AG04450 (cell line): ENCODE measurements at places on chromosomes 6 and 20. TPM values are rescaled to one million over a fixed set of nuclear protein-coding genes. Genes with fewer than 3 reads are reported as not detected.

GRCh38 chr20:45344168-45344860 lies 3.9 kb downstream of the SDC4 start:
- DNase-seq: peak; percentile 71

GRCh38 chr20:46680684-46681031 lies 8.6 kb downstream of the TP53RK start:
- no peak for DNase-seq

DNA sequence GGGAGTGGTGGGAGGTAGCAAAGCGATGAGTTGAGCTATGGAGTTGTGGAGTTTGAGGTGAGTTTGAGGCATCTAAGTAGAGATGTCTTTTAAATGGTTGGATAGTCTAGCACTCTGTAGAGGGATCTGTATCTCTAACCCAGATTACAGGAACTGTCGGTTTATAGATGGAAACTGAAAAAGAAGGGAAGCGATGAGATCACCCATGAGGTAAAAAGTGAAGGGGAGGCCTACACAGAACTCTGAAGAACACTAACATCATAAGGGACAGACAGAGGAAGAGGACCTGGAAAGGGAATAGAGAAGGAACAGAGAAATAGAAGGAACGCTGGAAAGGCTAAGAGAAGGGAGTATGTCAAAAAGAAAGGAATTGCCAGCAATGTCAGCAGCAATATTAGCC lies 2.5 kb downstream of the HINT3 start:
- DNase-seq: no peak

GRCh38 chr6:44011350-44011920 lies 115.8 kb downstream of the MRPL14 start:
- no peak for DNase-seq

CST5 gene
- not detected in 2 replicates for polyA plus RNA-seq

DNA sequence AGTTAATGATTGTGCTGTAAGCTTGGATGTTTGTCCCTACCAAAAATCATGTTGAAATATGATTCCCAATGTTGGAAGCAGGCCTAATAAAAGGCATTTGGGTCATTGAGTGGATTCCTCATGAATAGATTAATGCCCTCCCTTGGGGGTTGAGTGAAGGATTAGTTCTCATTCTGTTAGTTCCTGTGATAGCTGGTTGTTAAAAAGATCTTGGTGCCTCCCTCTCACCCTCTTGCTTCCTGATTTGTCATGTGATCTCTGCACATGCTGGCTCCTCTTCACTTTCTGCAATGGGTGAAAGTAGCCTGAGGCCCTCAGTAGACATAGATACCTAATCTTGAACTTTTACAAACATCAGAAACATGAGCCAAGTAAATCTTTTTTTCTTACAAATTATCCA lies 115.6 kb upstream of the HCRTR2 start:
- no peak for DNase-seq

- DNase-seq: no peak
Measured at GRCh38 chr20:9038791-9039535, 29.9 kb upstream of the PLCB4 start.

DNA sequence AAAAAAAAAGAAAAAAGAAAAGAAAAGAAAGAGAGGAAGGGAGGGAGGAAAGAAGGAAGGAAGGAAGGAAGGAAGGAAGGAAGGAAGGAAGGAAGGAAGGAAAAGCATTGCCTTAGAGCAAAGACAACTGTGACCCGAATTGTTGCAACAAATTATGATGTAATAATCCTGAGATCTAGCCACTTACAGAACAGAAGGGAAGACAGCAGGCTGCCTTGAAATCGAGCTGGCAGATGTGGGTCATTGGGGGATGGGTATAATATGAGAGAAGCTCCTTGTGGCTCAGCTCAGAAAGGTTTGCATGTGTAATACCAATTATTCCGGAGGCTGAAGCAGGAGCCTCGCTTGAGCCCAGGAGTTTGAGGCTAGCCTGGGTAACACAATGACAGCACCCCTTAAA lies 208.1 kb upstream of the PROKR2 start:
- no peak for DNase-seq

DNA sequence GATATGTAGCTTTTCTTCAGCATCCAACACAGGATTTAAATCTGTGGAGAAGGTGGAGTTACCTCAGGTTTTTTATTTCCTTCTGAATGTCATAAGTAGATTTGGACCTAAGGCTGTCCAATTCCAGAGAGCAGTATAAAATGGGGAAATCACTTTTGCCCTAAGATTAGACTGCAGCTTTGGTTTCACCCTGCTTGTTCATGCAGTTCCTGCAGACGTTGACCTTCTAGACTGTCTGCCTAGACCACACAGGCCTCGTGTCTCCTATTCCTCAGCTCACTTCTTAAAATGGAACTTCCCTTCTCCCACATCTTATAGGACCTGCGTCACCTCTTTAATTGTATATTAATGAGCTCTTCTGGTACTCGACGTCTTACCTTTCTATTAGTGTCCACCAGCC lies 26.0 kb upstream of the C6orf62 start:
- DNase-seq: no peak

DNA sequence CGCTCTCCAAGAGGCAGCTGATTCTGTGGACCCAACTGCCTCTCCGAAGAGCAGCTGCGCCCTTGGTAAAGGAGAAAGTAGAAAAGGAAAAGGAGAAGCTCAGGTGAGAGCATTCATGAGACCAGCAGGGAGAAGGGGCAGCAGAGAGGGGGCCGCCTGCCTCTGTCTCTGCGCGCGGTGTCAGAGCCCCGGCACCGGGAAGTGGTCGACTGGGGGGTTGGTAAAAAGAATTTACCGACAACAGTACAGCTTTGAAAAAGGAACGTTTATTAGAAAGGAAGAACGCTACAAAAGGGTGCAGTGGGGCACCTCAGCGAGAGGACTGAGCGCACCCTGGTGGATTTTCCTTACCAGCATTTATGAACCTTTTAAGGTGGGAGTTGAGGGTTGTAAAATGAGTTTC lies 61.9 kb downstream of the GPR6 start:
- DNase-seq: no peak

DNA sequence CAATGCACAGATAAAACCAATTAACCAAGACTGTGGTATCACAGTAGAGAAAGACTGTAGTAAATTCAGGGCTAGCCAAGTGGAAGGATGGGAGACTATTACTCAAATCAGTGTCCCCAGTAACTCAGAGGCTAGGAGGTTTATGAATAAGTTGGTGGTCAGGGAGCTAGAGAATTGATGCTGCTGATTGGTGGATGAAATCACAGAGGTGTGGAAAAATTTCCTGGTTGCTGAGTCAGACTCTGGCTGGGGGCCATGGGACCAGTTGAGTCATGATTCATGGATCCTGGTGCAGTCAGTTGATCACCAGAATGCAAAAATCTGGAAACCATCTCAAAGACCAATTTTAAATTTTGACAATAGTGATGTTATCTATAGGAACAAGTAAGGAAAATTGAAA lies 555.9 kb downstream of the C6orf118 start:
- no peak for DNase-seq

GRCh38 chr6:130752267-130752666 lies 74.9 kb upstream of the SMLR1 start:
- no peak for DNase-seq

DNA sequence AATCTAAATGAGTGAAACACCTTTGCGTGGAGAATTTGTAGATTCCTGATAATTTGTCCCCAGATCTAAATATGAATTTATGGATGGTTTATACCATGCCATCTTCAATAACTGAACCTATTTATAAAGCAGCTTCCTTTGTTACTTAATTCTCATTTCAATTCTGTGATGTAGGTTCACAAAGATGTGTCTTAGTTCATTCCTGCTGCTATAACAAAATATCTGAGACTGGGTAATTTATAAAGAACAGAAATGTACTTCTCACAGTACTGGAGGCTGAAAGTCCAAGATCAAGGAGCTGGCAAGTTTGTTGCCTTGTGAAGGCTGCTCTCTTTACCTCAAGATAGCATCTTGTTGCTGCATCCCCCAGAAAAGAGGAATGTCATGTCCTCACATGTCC lies 2.1 kb upstream of the TFB1M start:
- no peak for DNase-seq

GRCh38 chr6:155273431-155273830 lies 9.6 kb downstream of the CLDN20 start:
- DNase-seq: peak; percentile 72

DNA sequence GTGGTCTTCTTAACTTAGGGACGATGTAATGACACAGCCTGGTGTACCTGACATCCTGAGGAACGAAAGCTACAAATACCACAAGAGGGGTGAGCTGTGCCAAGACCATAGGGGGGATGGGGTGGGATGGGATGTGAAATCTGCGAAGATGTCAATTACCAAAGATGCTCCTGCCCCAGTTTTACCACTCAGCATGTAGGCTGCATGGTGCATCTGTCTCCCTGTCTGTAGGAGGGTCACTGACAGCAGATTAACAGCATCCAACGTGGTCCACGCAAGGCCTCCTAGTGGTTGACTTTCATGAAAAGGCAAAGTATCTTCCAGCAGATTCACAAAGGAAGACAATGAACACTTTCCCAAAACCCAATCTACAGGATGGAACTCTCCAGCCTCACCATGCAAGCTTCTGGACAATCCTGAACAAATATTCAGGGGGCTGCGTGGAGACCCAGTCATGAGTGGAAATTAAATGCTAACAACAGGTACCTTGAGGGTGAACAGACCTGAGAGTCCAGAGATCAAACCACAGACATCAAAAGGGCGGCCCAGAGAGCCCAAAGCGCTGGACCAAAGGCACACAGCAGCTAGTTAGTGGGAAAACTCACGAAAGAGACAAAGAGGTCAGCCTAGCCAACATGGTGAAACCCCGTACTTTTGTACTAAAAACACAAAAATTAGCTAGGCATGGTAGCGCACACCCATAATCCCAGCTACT lies 44.4 kb downstream of the ZMYND8 start:
- DNase-seq: no peak

- peak; percentile 27 for DNase-seq
Measured at GRCh38 chr20:25676164-25676809, 20.4 kb downstream of the ZNF337 start.

DNA sequence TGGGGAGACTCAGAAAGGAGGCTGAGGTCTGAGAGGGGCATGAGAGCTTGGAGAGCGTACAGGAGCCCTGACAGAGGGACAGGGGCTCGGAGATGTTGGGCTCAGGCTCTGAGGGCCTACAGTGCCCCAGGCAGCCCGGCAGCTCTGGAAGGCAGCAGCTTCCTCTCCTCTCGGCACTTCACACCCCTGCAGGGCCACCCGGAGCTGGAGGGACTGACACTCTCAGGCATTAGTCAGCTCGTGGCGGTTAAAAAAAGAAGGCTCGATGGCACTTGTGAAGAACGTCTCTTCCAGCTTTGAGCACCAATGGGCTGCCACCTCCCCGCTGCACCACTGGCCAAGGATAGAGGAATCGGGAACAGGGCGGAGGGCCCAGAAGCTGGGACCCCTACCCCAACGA lies 62.6 kb upstream of the SIRPA start:
- no peak for DNase-seq

LTB gene
- not detected in 2 replicates for polyA plus RNA-seq

GRCh38 chr6:43984442-43985321 lies 142.6 kb downstream of the MRPL14 start:
- DNase-seq: no peak

- peak; percentile 44 for DNase-seq
Measured at GRCh38 chr6:42166444-42167141, 6.6 kb upstream of the GUCA1A start.

DNA sequence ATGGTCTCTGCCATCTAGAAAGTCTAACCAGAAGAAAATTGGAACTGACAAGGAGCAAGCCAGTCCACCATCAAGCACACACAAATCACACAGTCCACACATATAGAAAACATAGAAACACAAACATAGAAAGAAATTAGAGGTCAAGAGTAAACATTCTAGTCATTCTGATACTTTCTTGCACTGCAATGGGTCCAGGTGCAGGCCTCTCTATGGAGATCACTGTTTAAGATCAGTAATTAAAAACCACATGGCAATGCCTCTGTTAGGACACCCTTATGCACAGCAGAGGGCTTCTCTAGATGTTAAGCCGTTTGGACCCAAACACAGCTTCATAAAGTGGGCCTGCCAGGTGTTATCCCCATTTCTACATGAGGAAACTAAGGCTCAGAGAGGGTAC lies 42.8 kb upstream of the SLC22A23 start:
- DNase-seq: no peak

FOXQ1 gene
- 0.07 TPM in 1 of 2 replicates, not detected in the other for polyA plus RNA-seq

CRISP3 gene
- not detected in 2 replicates for polyA plus RNA-seq

DNA sequence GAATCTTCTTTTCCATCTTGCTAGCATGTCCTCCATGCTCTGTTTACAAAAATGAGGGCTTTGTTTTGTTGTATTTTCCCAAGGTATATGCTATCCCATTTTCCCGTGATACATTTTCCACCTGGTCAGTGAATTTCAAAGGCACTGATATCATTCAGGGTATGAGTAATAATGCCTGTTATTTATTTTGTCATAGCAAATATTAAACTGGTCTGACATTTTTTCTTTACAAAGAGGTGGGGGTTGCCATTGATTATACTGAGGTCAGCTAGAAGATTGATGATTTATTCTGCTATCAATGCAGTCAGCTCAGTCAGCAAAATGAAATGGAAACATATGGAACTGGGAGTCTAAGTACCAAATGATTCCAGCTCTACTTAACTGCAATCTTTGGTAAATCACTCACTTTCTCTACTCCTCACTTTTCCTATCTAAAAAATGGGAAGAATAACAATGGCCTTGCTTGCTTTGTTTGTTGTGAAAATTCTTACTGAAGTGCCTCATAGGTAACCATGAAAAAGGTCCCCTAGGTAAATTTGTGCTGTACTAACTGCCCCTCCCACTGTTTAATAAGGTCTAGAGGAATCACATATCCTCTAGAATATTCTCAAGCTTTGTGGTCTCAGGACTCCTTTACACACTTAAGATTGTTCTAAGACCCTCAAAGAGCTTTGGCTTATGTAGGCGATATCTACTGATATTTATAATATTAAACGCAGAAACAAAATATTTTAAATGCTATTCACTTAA lies 64.0 kb downstream of the ARHGAP18 start:
- DNase-seq: no peak

AGER gene
- 2.4 and 2.6 TPM in 2 replicates for polyA plus RNA-seq
